Stimulated activated CD4-positive, alpha-beta T cell treated with anti-CD3 and anti-CD28 coated beads, Interleukin-4, amount 100 ng/mL, for 24 hours (primary cell): ENCODE measurements at places on chromosomes 1 and 21.

GRCh38 chr1:55211863-55212262 is 3.3 kb downstream of the USP24 start:
- DNase-seq = no peak

- no peak for DNase-seq
Measured at GRCh38 chr1:218369688-218370511, 24.8 kb downstream of the TGFB2 start.

GRCh38 chr1:179190861-179191260 is 38.6 kb downstream of the ABL2 start:
- DNase-seq = no peak

- peak; percentile 58 for DNase-seq
Measured at GRCh38 chr1:247110627-247111258, 6.6 kb upstream of the ZNF669 start.

- DNase-seq = no peak
Measured at GRCh38 chr1:84236256-84236655, 65.3 kb upstream of the SAMD13 start.

GRCh38 chr21:28537371-28538079 is 455.2 kb downstream of the LTN1 start:
- no peak for DNase-seq

DNA sequence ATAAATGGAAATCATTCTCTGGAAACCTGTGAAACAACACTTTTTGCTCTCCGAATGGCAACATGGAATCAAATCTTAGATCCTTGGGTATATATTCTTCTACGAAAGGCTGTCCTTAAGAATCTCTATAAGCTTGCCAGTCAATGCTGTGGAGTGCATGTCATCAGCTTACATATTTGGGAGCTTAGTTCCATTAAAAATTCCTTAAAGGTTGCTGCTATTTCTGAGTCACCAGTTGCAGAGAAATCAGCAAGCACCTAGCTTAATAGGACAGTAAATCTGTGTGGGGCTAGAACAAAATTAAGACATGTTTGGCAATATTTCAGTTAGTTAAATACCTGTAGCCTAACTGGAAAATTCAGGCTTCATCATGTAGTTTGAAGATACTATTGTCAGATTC is 45.7 kb downstream of the PTGFR start:
- no peak for DNase-seq

- DNase-seq = no peak
Measured at GRCh38 chr1:199422206-199422605, 605.3 kb upstream of the NR5A2 start.

DNA sequence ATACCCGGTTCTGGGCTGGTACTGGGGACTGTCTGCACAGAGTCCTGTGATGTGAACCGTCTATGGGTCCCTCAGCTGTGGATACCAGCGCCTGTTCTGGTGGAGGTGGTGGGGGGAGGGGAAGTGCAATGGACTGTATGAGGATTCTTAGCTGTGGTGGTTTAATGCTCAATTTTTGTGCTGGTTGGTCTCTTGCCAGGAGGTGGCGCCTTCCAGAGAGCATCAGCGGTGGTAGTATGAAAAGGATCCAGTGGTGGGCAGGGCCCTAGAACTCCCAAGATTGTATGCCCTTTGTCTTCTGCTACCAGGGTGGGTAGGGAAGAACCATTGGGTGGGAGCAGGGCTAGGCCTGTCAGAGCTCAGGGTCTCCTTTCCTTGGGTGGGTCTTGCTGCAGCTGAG is 89.4 kb upstream of the B3GALT2 start:
- DNase-seq = no peak

- DNase-seq = no peak
Measured at GRCh38 chr1:5903680-5904079, 88.5 kb downstream of the NPHP4 start.

GRCh38 chr1:111735321-111735720 is 3.9 kb downstream of the INKA2 start:
- DNase-seq = no peak

GRCh38 chr1:246695136-246695535 is 29.1 kb upstream of the SCCPDH start:
- no peak for DNase-seq
